ENCODE measurements at places on chromosomes 5 and 9. TPM values are rescaled to one million over a fixed set of nuclear protein-coding genes. Genes with fewer than 3 reads are reported as not detected.

Gene CNTFR
- total RNA-seq = 0.59 TPM

Gene MSMP
- total RNA-seq = not detected

Gene CDX1
- total RNA-seq = 0.34 TPM

Gene IRGM
- not detected for total RNA-seq

Gene DOCK2
- 17.4 TPM for total RNA-seq

Gene PTGDS
- total RNA-seq = 61.7 TPM

Gene RELL2
- 1.7 TPM for total RNA-seq

Gene IFNA13
- not detected for total RNA-seq

Gene GFRA3
- total RNA-seq = 0.30 TPM

- no peaks in the 10 kb centered on the region for H3K36me3 ChIP-seq
- peak; percentile 24 for DNase-seq
- no peaks in the 10 kb centered on the region for H3K27me3 ChIP-seq
- H3K27ac ChIP-seq = peak overlapping the region; percentile 91
- H3K4me3 ChIP-seq = no peak overlapping the region
Measured at GRCh38 chr5:179264783-179265513, 80.3 kb downstream of the ADAMTS2 start.

DNA sequence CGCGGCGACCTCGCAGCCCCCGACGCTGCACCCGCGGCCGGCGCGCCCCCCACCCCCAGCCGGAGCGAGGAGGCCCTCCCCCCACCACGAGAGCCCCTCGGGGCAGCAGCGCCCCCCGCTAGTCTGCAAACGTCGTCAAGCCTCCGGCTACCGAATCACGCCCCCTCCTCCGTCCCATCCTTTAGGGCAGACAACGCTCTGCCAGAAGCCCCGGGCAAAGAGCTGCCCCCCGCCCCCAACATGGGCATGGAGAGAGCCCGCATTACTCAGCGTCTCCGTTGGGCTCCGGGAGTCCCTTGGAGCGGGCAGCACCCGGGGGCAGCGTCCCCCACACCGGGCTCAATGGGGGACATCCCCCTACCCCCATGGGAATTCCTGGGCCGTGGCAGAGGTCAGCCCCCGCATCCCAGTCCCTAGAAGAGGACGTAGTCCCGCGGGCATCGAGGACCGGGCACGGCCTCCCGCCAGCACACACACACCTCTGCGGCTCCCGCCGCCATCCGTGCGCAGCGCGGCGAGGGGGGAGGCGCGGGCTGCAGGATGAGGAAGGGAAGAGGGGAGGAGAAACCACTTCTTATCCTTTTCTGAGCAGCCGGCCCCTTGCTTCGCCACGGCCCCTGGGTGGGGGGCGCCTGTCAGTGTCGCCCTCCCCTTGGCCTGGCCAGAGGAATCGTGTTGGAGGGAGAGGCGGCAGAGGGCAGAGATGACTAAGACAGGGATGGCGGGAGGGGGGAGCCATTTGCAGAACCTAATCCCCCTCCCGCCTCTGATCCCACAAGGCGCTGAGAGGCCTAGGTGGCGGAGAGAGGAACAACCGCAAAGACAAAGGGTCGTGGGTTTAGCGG, 750 bp downstream of the DNM1 start:
- no peaks in the 10 kb centered on the region for H3K36me3 ChIP-seq
- DNase-seq = peak; percentile 52
- peak overlapping the region; percentile 53 for H3K4me3 ChIP-seq
- no peaks in the 10 kb centered on the region for H3K27me3 ChIP-seq
- peaks cover 8% of the 10 kb centered on the region for H3K4me1 ChIP-seq

- H3K27me3 ChIP-seq = no peaks in the 10 kb centered on the region
- no peak overlapping the region for H3K4me3 ChIP-seq
- H3K4me1 ChIP-seq = no peaks in the 10 kb centered on the region
- H3K36me3 ChIP-seq = no peaks in the 10 kb centered on the region
- H3K27ac ChIP-seq = no peak overlapping the region
Measured at GRCh38 chr5:119396030-119396664, 40.3 kb downstream of the TNFAIP8 start.

GRCh38 chr5:173310861-173311785, 17.1 kb downstream of the STC2 start:
- no peak for DNase-seq
- no peak overlapping the region for H3K4me3 ChIP-seq
- no peaks in the 10 kb centered on the region for H3K36me3 ChIP-seq
- peak overlapping the region; percentile 47 for H3K27ac ChIP-seq
- no peaks in the 10 kb centered on the region for H3K27me3 ChIP-seq

DNA sequence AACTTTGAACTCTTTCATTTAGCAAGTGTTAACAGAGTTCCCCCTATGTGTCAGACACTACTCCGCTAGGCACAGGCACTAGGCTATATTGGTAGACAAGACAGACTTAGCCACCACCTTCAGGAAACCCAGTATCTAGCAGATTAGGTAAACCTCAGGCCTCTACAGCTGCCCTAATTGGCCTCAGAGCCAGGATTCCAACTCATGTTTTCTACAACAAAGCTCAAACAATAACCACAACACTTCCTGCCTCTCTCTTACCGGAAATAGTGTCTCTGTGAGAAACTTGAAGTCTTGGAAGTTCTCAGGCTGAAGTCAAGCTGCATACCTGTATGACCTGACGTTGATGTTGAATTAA, 116.6 kb upstream of the SLC44A1 start:
- H3K36me3 ChIP-seq = no peaks in the 10 kb centered on the region
- H3K27me3 ChIP-seq = no peaks in the 10 kb centered on the region
- no peak overlapping the region for H3K27ac ChIP-seq
- H3K4me1 ChIP-seq = no peaks in the 10 kb centered on the region
- no peak for DNase-seq

DNA sequence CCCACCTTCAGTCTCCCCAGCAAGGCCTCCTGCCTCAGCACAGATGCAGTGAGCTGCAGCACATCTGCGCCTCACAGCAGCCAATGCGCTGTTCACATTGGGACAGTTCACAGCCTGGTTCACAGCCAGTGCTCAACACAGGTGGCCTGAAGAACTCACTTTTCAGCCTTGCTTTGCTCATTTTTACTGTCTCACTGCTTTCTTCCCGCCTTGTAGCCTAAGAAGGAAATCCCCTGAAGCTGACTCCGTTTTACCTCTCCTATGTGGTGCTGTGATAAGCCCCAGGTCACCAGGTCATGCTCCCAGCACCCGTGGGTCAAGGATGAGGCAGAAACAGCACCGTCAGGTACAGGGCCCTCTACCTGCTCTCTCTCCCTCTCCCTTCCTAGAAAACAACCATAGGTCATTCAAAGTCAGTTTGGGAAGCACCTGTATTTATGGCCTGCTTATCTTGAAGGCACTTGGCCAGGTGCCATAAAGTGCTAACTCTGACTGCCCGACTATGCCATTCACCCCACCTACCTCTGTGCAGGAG, 1.1 kb downstream of the GCNT4 start:
- H3K27ac ChIP-seq = no peak overlapping the region
- no peaks in the 10 kb centered on the region for H3K27me3 ChIP-seq
- DNase-seq = no peak
- no peaks in the 10 kb centered on the region for H3K36me3 ChIP-seq

GRCh38 chr9:113624721-113625120, 161.2 kb downstream of the RGS3 start:
- no peaks in the 10 kb centered on the region for H3K27me3 ChIP-seq
- H3K27ac ChIP-seq = no peak overlapping the region
- DNase-seq = no peak
- no peak overlapping the region for H3K4me3 ChIP-seq
- H3K36me3 ChIP-seq = no peaks in the 10 kb centered on the region

DNA sequence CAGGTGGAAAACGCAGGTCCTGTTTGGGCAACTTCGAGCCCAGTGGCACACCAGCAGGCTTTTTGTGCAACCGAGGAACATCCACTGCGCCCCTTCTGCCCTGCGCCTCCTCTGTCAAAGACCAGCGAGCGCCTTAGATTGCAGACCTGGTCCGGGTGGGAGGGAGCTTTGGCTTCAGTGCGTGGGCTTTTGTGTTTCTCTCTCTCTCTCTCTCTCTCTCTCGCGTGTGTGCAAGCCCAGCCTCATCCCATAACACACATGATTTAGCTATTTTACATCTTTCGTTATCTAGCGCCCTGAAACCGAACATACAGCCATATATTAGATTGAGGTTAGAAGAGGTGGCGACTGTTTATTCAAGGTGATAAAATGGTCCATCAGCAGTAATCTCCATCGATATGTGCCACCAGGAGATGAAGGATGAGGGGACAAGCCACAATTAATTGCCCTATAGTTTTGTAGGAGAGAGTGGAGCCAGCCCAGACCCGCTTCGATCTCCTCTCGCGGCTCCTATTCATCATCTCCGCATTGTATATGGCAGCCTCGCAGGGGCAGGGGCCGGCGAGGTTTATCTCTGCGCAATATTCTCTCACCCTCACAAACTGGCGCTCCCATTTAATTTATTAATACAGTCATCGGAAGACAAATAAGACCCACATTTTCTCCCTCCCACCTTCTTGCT, 5.3 kb downstream of the PRDM6 start:
- no peak overlapping the region for H3K4me3 ChIP-seq
- no peak for DNase-seq
- H3K27ac ChIP-seq = no peak overlapping the region
- no peaks in the 10 kb centered on the region for H3K4me1 ChIP-seq
- peaks cover 18% of the 10 kb centered on the region for H3K27me3 ChIP-seq

- H3K4me1 ChIP-seq = no peaks in the 10 kb centered on the region
- H3K36me3 ChIP-seq = no peaks in the 10 kb centered on the region
- H3K4me3 ChIP-seq = no peak overlapping the region
Measured at GRCh38 chr9:91433180-91433579, 9.5 kb upstream of the NFIL3 start.

- H3K4me1 ChIP-seq = no peaks in the 10 kb centered on the region
- no peak overlapping the region for H3K27ac ChIP-seq
- no peaks in the 10 kb centered on the region for H3K36me3 ChIP-seq
- H3K27me3 ChIP-seq = no peaks in the 10 kb centered on the region
- H3K4me3 ChIP-seq = no peak overlapping the region
Measured at GRCh38 chr5:59579824-59580167, 313.7 kb downstream of the PDE4D start.

DNA sequence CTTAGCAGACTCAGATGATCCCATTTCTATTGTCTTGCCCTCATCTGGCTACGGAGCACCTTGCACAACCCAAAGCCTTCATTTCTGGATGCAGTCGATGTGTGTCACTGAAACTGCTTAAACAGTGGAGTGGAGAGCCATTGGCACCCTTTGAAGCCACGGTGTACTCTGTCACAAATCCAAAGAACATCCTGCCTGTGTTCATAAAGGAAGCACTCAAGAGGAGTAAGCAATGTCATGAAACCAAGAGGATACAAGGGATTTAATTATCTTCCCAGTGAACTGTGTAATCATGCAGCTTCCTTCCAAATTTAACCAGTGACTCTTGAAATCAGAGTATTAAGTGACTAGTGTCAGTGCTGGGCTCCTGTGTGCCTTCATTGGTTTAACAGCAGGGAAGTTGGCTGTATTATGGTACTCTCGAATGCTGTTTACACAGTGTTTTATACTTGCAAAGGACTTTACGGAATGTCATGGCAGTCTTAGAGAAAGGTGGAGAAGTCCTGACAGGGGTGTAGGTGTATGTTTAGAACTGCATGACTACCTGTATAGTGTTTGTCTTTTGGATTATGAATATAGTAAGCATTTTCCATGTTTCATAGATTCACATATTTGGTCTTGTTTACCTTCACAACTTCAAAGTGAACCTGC, 41.9 kb downstream of the CD180 start:
- no peak for DNase-seq
- no peak overlapping the region for H3K27ac ChIP-seq
- no peaks in the 10 kb centered on the region for H3K27me3 ChIP-seq
- no peaks in the 10 kb centered on the region for H3K36me3 ChIP-seq
- no peaks in the 10 kb centered on the region for H3K4me1 ChIP-seq

GRCh38 chr5:173090639-173091038, 34.5 kb downstream of the CREBRF start:
- H3K36me3 ChIP-seq = no peaks in the 10 kb centered on the region
- no peak overlapping the region for H3K27ac ChIP-seq
- no peaks in the 10 kb centered on the region for H3K27me3 ChIP-seq
- no peaks in the 10 kb centered on the region for H3K4me1 ChIP-seq
- DNase-seq = no peak
- H3K4me3 ChIP-seq = no peak overlapping the region

- DNase-seq = no peak
- H3K27ac ChIP-seq = no peak overlapping the region
- no peaks in the 10 kb centered on the region for H3K27me3 ChIP-seq
- H3K36me3 ChIP-seq = no peaks in the 10 kb centered on the region
- H3K4me1 ChIP-seq = no peaks in the 10 kb centered on the region
Measured at GRCh38 chr5:88967633-88968585, 84.9 kb upstream of the MEF2C start.

- no peak overlapping the region for H3K4me3 ChIP-seq
- H3K36me3 ChIP-seq = no peaks in the 10 kb centered on the region
- H3K4me1 ChIP-seq = no peaks in the 10 kb centered on the region
Measured at GRCh38 chr9:90956026-90956810, 154.6 kb downstream of the SYK start.

- DNase-seq = no peak
- H3K27me3 ChIP-seq = no peaks in the 10 kb centered on the region
- H3K4me1 ChIP-seq = no peaks in the 10 kb centered on the region
- no peak overlapping the region for H3K4me3 ChIP-seq
Measured at GRCh38 chr5:16502866-16503265, 37.3 kb upstream of the ZNF622 start.

- H3K4me1 ChIP-seq = no peaks in the 10 kb centered on the region
- DNase-seq = no peak
- no peaks in the 10 kb centered on the region for H3K27me3 ChIP-seq
- no peak overlapping the region for H3K4me3 ChIP-seq
- H3K36me3 ChIP-seq = no peaks in the 10 kb centered on the region
- no peak overlapping the region for H3K27ac ChIP-seq
Measured at GRCh38 chr9:121217609-121218292, 16.1 kb upstream of the RAB14 start.

- no peaks in the 10 kb centered on the region for H3K4me1 ChIP-seq
- H3K27me3 ChIP-seq = no peaks in the 10 kb centered on the region
- no peak overlapping the region for H3K4me3 ChIP-seq
- no peak for DNase-seq
- H3K36me3 ChIP-seq = no peaks in the 10 kb centered on the region
Measured at GRCh38 chr9:97316904-97317303, 9.4 kb downstream of the CCDC180 start.

- no peaks in the 10 kb centered on the region for H3K36me3 ChIP-seq
- no peaks in the 10 kb centered on the region for H3K27me3 ChIP-seq
- H3K4me3 ChIP-seq = no peak overlapping the region
- no peak for DNase-seq
- no peak overlapping the region for H3K27ac ChIP-seq
- H3K4me1 ChIP-seq = peaks cover 5% of the 10 kb centered on the region
Measured at GRCh38 chr5:14171621-14172020, 28.5 kb downstream of the TRIO start.

DNA sequence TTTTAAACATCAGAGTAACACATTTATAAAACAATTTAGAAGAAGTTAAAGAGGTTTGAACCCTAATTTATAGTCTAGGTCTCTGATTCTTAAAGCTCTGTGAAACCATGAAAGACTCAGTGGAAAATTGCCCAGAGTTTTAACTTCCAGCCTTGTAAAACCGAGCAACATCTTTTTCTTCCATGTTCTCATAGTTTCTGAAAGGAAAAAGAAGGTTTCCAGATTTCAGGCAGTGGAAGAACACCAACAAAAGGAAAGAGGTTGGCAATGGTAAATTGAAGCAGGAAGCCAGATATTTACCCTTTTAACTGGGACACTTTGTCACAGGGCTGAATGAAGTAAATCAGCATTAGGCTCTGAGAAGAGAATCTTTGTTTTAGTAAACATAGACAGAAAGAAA, 1999.3 kb downstream of the MAT2B start:
- H3K27me3 ChIP-seq = no peaks in the 10 kb centered on the region
- H3K4me1 ChIP-seq = no peaks in the 10 kb centered on the region

GRCh38 chr5:77066823-77067442, 20.2 kb downstream of the ZBED3 start:
- H3K27me3 ChIP-seq = no peaks in the 10 kb centered on the region
- no peak overlapping the region for H3K27ac ChIP-seq
- no peaks in the 10 kb centered on the region for H3K4me1 ChIP-seq
- H3K4me3 ChIP-seq = no peak overlapping the region
- no peak for DNase-seq
- no peaks in the 10 kb centered on the region for H3K36me3 ChIP-seq
